PC-9 (cell line): ENCODE measurements at places on chromosomes 16 and 17. TPM values are rescaled to one million over a fixed set of nuclear protein-coding genes. Genes with fewer than 3 reads are reported as not detected.
A peak's percentile ranks its signal among the peaks of the same experiment; 100 is the strongest.

Gene HSD11B2
- 5.0 and 5.3 TPM in 2 replicates for total RNA-seq

GRCh38 chr17:56812901-56813388 lies 20.8 kb downstream of the C17orf67 start:
- DNase-seq: no peak

DNA sequence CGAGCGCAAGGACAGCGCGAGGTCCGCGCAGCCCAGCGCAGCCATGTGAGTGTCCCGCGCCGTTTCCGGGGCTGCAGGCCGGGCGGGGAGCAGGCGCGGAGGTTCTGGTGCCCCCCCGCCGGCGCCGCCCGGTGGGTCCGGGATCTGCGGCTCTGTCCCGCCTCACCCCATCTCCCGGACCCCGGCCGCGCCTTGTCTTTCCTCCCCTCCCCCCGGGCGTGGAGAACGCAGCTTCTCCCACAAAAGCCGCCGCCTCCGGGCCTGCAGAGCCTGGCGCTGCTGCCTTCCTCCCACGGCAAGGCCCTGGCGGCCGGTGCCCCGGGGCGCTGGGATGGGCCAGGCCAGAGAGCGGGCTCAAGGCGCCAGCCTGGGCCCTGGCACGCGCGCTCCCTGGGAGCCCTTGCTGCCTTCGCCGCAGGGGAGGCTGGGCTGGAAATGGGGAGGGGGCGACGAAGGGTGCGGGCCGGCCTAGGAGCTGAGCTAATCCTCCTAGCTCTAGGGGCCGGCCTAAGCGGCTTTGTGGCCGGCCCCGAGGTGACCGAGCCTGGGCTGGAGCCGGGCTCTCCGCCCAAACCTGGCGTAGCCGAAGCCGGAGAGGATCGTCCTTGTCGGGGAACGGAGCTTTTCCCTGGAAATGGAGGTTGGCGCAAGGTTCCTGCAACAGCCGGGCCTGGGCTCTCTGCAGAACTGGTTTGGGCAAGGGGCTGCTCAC lies 397 bp downstream of the RIPOR1 start:
- peak; percentile 50 for DNase-seq

- no peak for DNase-seq
These were observed 17.5 kb downstream of the ZNF750 start for GRCh38 chr17:82822281-82822680.

Gene CEP112
- total RNA-seq: 4.3 and 6.3 TPM in 2 replicates

GRCh38 chr16:49021136-49021535 lies 260.5 kb downstream of the CBLN1 start:
- DNase-seq: no peak

DNA sequence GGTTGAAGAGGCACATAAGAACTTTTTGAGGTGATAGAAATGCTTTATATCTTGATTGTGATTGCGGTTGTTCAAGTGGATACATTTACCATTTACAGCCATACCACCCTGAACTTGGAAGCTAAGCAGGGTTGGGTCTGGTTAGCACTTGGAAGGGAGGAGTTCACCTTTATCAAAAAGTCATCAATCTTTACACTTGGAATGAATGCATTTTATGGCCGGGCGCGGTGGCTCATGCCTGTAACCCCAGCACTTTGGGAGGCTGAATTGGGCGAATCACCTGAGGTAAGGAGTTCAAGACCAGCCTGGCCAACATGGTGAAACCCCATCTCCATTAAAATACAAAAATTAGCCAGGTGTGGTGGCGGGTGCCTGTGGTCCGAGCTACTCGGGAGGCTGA lies 9.5 kb upstream of the GJD3 start:
- no peak for DNase-seq

- no peak for DNase-seq
These were observed 2.9 kb upstream of the CRYBA1 start for GRCh38 chr17:29243792-29244191.

Gene PLLP
- 1.8 and 2.8 TPM in 2 replicates for total RNA-seq

Gene CDT1
- total RNA-seq: 73.2 and 95.4 TPM in 2 replicates

Gene SLC35G6
- not detected in 2 replicates for total RNA-seq

Gene DCXR
- total RNA-seq: 120 and 129 TPM in 2 replicates

Gene OR4D2
- total RNA-seq: not detected in 2 replicates

DNA sequence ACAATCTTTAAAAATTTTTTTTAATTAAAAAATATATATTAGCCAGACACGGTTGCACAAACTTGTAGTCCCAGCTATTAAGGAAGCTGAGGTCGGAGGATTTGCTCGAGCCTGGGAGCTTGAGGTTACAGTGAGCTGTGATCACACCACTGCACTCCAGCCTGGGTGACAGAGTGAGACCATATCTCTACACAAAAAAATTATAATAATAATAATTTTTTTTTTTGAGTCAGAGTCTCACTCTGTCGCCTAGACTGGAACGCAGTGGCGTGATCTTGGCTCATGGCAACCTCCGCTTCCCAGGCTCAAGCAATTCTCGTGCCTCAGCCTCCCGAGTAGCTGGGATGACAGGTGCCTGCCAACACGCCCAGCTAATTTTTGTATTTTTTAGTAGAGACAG lies 23.8 kb downstream of the LITAF start:
- no peak for DNase-seq

Gene KRTAP1-5
- not detected in 2 replicates for total RNA-seq

Gene DCTPP1
- total RNA-seq: 80.4 and 109 TPM in 2 replicates

DNA sequence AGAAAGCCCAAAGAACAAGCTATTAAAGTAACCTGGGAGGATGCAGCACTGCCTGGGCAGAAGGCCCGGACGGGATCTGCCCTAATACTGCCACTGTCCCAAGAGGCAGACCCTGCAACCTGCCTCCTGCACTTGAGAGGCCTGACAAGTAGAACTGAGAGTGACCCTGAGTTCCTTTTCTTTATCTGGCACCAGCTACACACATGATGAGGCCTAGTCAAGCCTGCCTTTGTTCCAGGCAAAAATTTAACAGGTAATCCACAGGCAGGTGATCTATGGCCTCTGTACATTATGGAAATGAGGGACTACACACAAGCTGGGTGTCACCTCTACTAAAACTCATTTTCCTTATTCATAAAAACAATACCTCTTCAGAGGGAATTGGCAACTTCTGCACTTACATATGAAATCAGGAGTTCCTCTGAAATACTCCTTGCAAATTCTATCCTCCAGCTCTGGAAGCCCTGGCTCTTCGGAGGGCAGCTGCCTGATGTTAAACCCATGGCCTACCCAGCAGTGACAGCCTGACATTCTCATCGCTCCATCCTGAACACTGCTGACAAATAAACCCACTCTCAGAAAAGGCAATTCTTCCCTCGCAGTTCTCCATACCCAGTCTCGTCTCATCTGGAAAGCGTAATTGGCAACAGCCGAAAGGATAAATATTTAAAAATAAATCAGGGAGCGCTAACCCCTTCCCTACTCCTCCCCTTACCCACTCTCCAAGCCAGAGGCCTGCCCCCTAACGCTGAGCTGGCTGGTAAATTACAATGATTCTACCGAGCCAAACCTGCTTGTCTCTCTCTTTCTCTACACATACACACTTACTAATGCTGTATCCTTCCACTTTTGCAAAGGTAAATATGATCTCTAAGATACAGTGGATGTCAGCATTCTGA lies 2.5 kb upstream of the ZFHX3 start:
- DNase-seq: no peak

DNA sequence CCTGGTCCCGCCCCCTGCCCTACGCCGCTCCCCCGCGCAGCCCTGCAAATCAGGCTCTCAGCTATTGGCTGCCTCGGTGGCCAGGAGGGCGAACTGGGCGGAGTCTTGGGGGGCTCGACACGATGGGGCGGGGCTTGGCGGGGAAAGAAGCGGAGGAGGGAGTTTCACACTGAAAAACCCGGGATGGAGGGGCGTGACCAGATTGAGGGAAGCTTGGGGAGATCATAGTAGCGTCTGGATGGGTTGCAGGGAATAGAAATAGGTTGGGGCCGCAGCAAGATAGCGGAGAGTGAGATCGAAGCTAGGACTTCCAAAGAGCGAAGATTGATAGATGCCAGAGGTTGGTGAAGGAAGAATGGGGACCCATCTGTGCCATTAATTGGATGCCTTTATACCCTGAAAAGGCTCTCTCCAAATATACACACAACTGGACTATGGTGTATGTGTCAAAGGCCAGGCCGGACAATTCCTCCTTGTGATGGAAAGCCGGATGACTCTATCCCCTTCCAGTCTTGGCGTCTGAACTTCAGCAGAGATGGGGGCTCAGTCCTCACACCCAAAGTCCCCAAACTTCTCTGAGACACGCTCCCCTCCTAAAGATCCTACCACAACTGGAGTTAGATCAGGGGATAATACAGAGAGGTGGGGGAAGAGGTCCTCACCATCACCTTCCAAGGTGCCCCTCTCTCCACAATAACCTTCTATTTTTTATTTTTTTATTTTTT lies 376 bp upstream of the STAC2 start:
- peak; percentile 40 for DNase-seq

GRCh38 chr17:5874486-5874885 lies 195.7 kb upstream of the WSCD1 start:
- DNase-seq: no peak

GRCh38 chr16:62225675-62226074 lies 189.4 kb upstream of the CDH8 start:
- DNase-seq: peak; percentile 44

DNA sequence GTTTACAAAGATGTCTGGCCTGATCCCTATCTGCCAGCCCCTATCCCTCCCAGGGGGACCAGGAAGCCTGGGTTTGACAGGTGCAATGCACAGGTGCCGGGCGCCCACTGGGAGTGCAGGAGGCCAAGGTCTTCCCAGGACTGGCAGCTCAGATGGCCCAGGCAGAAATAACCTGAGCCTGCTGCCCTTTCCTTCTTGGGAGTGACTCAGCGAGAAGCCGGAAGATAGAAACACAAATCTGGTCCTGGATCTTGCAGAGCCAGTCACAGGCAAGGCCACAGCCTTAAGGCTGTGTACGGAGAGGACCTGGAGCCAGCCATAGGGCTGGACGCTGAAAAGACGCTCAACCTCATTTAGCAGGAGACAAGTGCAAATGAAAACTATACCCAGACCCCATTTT lies 27.7 kb downstream of the GPR142 start:
- DNase-seq: peak; percentile 77
